Cardiac septum (tissue), 1 donor: ENCODE measurements at places on chromosomes 7 and 10. TPM values are rescaled to one million over a fixed set of nuclear protein-coding genes. Genes with fewer than 3 reads are reported as not detected.
A peak's percentile ranks its signal among the peaks of the same experiment; 100 is the strongest.

Gene TET1
- total RNA-seq, result 1.2 TPM

Gene SUN3
- not detected for total RNA-seq

Gene SKIDA1
- total RNA-seq, result 1.8 TPM

Gene ABCB1
- 5.0 TPM for total RNA-seq

Gene OPN1SW
- total RNA-seq, result not detected

Gene PNLIPRP3
- total RNA-seq, result not detected

Gene SPDYE5
- not detected for total RNA-seq

Gene GSTO2
- total RNA-seq, result 0.67 TPM

Gene KDM7A
- total RNA-seq, result 11.8 TPM

Gene CALML5
- total RNA-seq, result not detected

Gene DAGLB
- 7.3 TPM for total RNA-seq

Gene HYAL4
- 0.32 TPM for total RNA-seq

Gene CCDC186
- 19.5 TPM for total RNA-seq

GRCh38 chr7:111424768-111425167 lies 137.5 kb downstream of the IMMP2L start:
- no peak for DNase-seq

- peak; percentile 88 for DNase-seq
These were observed at the start of gene LAMB1 for GRCh38 chr7:108002726-108003598. Gene LAMB1 (minus strand): TSS chr7:108003161. CDS start chr7:108002885, 276 bp downstream.

GRCh38 chr10:64574371-64574770 lies 1053.2 kb downstream of the REEP3 start:
- DNase-seq, result no peak

DNA sequence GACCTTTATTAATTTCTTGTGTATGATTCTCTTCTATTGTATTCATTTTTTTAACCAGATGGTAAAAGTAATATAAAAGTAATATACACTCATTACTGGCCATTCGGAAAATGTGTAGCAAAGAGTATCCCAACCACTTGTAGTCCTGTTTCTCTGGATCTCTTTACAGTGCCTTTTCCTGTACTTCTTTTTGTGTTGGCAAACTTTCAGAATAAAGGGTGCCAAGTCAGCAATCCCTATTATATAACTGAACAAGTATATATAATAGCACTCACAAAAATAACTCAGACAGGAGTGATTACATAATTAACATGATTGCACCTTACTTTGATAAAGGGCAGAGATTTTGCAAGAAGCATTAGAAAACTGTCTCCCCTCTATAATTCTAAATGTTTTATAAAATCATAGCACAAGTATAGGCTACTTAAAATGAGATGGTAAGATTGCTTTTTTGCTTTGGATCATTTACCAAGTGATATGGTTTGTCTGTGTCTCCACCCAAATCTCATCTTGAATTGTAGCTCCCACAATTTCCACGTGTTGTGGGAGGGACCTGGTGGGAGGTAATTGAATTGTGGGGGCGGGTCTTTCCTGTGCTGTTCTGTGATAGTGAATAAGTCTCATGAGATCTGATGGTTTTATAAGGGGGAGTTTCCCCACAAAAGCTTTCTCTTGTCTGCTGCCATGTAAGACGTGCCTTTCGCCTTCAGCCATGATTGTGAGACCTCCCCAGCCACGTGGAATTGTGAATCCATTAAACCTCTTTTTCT lies 41.5 kb upstream of the EPC1 start:
- no peak for DNase-seq

- peak; percentile 53 for DNase-seq
These were observed 214.5 kb downstream of the DIP2C start for GRCh38 chr10:474946-475345.

GRCh38 chr10:126455766-126456405 lies 67.6 kb upstream of the ADAM12 start:
- no peak for DNase-seq

GRCh38 chr7:30276203-30276900 lies 8.0 kb upstream of the ZNRF2 start:
- DNase-seq, result no peak

DNA sequence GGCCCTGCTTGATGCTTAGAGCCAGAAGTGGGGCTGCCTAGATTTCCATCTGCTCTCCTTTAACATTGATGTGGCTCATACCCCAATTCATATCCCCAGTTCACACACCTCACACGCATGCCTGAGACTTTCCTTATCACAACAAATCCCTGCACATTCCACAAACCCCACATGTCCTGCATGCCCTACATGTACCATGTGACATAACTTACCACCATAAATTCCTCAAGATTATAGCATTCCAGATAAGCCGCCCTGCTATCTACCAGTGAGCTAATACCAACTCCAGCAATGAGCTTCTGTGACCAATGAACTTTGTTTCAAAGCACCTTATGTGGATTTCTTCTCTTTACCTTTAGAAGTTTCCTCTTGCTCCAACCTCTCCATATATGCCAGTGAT lies 104.7 kb upstream of the RAB11FIP2 start:
- no peak for DNase-seq

- no peak for DNase-seq
These were observed 105.6 kb downstream of the NSUN6 start for GRCh38 chr10:18545621-18546305.

DNA sequence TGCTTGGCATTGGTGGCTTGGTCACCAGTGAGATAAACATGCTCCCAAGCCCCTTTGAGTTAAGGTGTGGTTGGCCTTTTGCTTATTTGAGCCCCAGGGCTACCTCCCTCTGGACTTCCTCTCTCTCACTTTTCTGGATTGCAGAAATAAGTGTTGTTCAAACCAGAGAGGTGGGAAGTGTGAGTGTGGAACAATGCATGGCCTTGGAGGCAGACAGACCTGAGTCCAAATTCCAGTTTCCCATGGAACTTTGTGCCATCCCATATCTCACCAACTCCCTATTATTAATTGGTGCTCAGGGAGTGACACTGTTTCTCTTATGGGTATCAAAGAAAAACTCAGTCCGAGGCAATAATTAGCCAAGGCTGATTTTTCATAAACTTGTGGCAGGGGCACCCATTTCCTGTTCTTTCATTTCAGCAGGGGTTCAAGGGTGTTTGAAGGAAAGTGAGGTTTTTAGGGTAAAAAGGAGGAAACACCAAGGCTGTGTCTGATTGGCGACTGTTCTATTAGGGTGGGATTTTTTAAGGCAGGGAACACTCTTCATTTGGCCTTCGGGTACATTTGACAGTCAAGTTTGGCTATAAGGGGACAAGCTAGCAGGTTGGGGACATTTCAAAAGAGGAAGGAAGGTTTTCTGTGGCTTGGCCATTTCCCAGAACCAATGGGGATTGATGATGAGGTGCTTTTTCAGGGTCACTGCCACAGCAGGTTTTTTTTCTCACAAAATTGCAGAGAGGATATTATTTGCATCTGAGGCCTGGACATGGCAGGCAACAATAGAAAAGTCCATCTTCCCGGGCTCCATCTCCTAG lies 148.8 kb upstream of the NPY start:
- no peak for DNase-seq

- DNase-seq, result no peak
These were observed 86.6 kb downstream of the FRMD4A start for GRCh38 chr10:14244147-14244546.

DNA sequence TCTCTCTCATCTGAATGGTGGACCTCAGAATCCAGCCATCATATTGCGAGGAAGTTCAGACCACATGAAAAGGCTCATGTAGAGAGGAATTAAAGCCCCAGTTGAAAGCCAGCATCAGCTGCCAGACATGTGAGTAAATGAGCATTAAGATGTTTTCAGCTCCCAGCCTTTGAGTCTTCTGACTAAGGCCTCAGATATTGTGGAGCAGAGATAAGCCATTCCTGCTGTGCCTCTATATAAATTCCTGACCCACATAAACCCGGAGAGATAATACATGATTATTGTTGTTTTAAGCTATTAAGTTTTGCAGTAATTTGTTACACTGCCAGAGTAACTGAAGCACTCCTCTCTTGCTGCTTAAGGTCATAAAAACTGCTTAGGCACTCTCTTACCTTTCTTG lies 14.6 kb downstream of the FAM149B1 start:
- no peak for DNase-seq

DNA sequence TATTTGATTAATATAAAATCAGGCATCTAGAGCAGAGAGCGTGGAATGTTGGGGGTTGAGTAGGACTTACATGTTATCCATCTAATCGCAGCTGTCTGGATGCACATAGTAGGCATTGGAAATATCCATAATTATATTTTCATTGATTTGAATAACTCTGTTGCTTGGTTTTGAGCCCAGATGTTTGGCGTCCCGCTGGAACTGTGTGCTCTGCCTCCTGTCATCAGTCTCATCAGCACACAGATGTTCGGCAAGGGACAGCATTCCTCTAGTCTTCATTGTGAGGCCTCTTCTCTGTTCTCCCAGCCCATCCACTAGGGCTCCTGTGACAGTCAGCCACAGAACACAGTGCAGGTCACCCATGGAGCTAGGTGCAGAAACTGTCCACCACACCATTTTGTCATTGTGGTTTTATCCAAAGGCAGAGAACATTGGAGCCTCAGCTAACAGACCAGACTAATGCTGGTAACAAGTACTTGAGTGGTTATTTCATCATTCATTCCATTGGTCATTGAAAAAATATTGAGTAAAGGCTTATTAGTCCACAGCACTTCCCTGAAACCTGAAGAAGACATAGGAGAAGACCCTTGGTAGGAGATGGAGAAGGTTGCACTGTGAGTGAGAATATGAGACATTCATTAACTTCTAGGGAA lies 927.4 kb downstream of the LRMDA start:
- no peak for DNase-seq

- DNase-seq, result no peak
These were observed 2.1 kb upstream of the DMBT1 start for GRCh38 chr10:122558452-122558851.

DNA sequence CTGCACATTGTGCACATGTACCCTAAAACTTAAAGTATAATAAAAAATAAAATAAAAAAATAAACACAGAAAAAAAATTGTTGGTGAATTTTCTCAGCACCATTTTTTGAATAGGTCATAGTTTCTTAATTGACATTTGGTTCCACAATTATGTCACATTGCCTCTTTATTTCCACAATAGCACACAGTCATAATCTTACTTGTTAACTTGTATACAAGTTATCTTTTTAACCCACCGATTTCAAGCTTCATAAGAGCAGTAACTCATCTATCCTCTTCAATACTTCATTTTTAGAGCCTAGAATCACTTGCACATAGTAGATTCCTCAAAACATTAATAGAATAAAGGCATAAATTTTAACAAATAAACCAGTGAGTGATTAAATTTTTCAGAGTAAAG lies 1425.1 kb upstream of the LRRTM3 start:
- DNase-seq, result no peak

DNA sequence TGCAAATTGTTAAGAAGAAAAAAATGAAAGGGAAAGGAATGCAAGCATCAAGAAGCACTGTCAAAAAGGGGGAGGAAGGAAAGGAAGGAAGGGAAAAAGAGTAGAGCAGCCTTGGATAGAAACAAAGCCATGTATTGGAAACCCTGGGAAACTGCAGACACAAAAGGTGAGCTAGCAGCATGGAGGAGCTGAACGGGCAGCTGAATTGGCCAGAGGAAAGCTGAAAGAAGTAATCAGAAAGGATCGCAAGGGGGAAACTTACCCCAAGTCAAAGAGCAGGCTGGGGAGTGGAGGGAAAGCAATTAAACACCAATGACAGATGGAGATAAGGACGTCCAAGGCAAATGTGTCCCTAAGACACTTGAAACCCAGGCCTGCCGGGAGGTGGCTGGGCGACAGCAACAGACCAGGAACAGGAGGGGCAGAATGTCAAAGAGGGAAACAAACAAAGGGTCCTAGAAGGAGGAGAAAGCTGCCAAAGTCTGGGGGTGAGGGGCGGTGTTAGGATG lies 93.8 kb upstream of the SVIL start:
- DNase-seq, result no peak

- DNase-seq, result peak; percentile 82
These were observed 31.8 kb upstream of the SRGN start for GRCh38 chr10:69056129-69056528.

DNA sequence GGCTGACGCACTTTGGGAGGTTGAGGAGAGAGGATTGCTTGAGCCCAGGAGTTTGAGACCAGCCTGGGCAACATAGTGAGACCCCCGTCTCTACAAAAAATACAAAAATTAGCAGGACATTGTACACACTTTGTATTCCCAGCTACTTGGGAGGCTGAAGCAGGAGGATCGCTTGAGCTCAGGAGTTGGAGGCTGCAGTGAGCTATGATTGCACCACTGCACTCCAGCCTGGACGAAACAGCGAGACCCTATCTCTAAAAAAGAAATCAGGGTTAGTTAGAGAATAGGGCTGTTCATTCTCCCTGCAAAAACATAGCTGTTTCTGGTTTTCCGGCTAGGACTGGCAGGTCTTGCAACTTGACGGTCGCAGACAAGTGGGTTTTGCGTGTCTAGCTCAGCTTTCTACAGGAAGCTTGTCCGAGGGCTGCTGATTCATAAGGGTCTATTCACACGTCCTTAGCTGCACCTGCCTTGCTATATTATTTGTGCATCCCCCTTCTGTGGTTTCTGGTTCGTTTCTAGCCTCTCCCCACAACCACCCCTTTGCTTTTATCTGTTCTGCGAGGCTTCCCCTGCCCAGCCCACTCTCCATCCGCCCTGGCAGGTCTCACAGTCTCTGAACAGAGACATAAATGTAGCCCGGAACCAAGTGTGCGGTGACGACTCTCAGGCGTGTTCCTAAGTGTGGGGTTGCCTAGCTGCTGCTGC lies 10.7 kb downstream of the AMZ1 start:
- no peak for DNase-seq

GRCh38 chr10:126857178-126857806 lies 47.9 kb upstream of the DOCK1 start:
- no peak for DNase-seq

GRCh38 chr7:152035817-152036216 lies 10.3 kb downstream of the GALNT11 start:
- DNase-seq, result no peak

- DNase-seq, result no peak
These were observed 19.7 kb downstream of the TRDMT1 start for GRCh38 chr10:17181751-17182150.

DNA sequence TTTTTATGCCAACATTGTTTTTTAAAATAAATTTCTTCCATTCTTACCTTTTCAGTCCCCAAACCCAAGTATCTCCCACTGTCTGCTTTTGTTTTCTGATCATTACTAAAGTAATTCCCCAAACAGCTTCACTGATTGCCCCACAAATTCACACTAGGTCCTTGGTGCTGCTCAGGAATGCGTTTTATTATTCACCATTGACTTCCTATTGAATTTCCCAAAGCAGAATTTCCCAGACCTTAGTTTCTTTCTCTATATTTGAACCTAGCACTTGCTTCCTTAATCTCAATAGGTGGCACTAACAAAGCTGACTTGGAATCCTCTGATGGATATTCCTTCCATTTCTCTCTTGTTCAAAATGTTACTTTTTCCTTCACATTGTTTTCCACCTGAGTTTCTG lies 52.2 kb downstream of the FZD1 start:
- no peak for DNase-seq

DNA sequence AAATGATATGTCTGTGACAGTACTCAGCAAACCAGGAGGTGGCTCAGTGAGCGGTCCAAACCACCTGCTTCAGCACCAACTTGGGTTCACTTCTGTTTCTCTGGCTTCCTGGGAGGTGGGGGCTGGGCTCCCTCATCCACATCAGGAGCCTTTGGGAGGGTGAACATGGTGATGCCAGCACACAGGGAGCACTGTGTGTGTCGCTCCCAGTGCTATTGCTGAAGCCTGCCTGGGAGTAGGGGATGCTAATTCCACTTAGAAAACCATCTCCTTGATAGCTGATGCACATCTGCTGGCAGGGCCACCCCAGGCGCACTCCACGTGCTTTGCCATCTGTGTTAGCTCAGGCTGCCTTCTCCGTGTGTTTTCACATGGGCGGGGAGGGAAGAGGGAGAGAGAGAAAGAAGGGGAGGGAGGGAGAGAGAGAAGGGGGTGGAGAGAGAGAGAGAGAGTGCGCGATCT lies 58.0 kb downstream of the RAMP3 start:
- DNase-seq, result no peak

- DNase-seq, result no peak
These were observed 152.1 kb upstream of the TARP start for GRCh38 chr7:38425509-38425908.
